AG09309 (cell line): ENCODE measurements at places on chromosomes 3 and 15.

GRCh38 chr3:188941103-188941502 is 230.7 kb upstream of the TPRG1 start:
- DNase-seq = no peak

- no peak for DNase-seq
These were observed 1032.4 kb downstream of the MCTP2 start for GRCh38 chr15:95263751-95264150.

DNA sequence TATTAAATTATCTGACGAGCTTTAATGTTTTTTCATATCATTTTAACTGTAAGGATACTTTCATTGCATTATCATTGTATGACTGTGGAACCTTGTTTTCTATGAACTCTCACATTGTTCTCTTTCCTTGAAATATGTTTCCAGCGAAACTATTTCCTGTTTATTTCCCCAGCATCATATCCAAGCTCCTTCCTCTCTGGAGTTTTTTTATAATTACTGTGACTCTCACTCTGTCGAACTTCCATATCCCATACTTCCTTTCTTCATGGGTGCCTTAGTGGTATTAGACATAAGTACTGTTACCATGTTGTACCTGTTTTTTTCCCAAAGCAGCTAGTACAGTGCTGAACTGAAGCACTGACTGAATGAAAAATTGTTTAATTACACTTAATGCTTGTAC is 373.6 kb upstream of the CNTN3 start:
- no peak for DNase-seq

DNA sequence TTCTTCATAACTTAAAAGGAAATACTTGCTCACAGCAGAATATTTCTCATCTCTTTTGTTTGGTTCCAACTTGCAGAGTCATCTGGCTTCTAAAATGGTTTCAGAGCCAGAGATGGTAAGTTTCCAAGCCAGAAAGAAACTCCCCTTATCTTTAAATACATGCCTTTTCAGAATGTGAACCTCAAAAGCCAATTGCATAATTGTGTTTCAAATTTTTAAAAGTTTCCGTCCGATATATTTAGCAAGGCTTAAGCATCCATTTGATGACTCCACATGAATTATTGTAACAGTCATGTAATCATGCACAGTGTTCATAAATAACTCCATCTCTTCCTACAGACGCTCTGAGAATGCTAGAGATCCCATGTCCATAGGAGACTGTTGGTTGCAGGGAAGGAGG is 40.6 kb upstream of the C3orf80 start:
- peak; percentile 95 for DNase-seq

DNA sequence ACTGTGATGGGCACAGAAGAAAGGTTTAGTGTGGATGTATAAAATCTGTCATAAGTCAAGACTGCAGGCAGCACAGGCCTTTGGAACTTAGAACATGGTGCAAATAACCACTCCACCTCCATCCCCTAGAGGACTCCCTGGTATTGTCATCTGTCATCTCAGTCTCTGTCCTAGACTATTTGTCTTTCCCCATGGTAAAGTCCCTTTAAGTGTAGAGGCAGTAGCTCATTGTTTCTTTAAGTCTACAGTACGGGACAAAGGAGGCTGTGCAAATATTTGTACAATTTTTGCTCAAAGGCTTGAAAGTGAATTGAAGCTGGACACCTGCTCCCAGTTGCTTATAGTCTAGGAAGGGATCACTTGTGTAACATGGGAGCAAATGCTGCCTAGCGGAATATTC is 3.2 kb upstream of the PXYLP1 start:
- DNase-seq = no peak

GRCh38 chr3:168973897-168974296 is 689.6 kb downstream of the MECOM start:
- DNase-seq = no peak

DNA sequence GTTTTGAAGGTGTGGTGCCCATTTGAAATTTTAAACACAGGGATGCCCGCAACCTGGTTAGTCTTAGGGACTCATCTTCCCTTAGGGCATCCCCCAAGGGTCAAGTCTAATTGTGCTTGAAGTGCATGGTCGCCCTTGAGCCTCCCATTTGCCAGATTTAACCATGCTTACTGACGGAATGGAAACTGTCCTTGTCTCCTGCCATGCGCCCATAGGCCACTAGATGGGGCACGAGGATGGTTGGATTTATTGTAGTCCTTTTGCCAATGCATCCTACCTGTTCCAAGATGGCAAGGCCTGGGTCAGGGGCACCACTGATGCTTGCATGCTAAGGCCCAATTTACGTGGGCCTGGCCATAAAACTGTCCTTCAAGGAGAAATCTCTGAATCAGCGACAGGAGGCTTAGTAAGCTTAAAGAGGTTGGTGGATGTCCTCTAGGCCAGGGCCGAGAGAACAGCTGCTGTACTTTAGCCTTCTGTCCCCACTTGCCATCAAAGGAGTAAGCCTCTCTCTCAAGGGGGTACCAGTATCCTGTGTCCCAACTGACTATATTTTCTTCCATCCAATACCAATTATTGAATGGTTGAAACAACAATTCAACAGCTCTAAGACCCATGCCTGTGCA is 355.4 kb downstream of the OTOL1 start:
- DNase-seq = no peak

GRCh38 chr3:131620977-131621376 is 118.2 kb upstream of the MRPL3 start:
- no peak for DNase-seq

- DNase-seq = no peak
These were observed 43.1 kb upstream of the ARL6 start for GRCh38 chr3:97721446-97721845.

DNA sequence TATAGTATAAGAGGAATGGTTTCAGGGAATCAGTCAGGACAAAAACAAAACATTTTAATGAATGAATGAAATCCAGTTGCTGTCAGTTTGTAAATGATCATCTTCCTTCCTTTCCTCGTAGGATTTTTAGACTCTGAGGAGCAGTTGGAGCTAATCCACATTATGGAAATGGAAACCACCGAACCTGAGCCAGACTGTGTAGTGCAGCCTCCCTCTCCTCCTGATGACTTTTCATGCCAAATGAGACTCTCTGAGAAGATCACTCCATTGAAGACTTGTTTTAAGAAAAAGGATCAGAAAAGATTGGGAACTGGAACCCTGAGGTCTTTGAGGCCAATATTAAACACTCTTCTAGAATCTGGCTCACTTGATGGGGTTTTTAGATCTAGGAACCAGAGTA is 3.1 kb downstream of the TIPARP start:
- no peak for DNase-seq

GRCh38 chr3:164752812-164753211 is 325.5 kb downstream of the SI start:
- DNase-seq = no peak

DNA sequence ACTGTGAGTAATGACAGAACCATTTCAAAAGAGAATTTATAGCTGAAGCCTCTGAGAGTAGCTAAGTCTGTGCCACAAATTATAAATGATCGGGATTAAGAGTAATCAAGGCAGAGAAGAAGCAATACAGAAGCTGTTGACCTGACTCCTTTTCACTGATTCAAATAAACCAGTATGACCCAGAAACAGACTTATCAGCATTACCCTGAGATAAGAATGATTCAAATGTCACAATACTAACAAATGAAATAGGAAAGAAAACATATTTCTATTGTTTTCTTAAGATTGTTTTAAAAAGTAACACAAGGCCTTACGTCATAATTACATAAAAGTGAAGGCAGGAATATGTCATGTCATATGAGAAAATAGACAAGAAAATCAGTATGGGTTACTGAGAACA is 1534.6 kb downstream of the SI start:
- DNase-seq = no peak

- DNase-seq = no peak
These were observed 112.1 kb downstream of the CMSS1 start for GRCh38 chr3:99929745-99930139.

DNA sequence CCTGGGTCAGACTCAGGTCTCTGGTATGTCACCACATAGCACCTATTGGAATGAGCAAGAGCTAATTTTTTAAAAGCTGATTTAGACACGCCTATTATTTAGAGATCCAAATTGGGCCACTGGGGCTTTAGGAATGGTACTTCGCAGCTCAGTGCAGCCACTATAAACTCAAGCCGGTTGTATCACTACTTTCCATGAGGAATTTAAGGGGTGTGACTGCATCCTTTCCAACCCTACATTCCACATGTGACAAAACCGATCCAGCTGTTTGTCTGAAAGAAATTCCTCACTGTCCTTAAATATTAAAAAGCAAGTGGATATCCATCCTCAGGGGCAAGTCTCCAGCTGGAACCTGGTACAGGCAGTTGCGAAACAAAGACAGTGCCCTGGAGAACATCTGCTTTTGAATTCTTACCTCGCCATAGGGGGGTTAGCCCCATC is 12.8 kb downstream of the VGLL3 start:
- no peak for DNase-seq
